Lower leg skin (tissue), 4 donors: ENCODE measurements at places on chromosomes 3 and 15.

- DNase-seq = no peak
Observed at GRCh38 chr3:132180337-132180791, 136.8 kb upstream of the ACP3 start.

- no peak for DNase-seq
Observed at GRCh38 chr3:12501360-12502020, 17.2 kb downstream of the TSEN2 start.

GRCh38 chr15:49079340-49080039, 33.2 kb upstream of the SECISBP2L start:
- no peak for DNase-seq

DNA sequence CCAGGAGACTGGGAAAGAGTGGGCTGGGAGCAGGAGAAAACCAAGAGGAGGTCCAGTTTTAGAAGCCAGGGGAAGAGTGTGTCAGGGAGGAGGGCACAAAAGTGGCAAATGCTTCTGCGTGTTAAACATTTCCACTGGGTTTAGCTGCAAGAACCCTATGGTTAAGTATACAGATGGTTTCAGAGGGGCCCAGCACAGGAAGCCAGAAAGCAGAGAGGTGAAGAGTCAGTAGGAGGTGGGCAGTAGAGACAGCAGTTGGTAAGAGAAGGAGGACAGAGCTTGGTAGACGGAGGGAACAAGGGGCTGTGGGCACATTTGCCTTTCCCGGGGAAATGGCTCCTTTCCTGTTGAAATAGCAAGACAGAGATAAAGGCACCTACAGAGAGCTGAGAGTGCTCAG, 133.8 kb downstream of the EPHB1 start:
- no peak for DNase-seq

DNA sequence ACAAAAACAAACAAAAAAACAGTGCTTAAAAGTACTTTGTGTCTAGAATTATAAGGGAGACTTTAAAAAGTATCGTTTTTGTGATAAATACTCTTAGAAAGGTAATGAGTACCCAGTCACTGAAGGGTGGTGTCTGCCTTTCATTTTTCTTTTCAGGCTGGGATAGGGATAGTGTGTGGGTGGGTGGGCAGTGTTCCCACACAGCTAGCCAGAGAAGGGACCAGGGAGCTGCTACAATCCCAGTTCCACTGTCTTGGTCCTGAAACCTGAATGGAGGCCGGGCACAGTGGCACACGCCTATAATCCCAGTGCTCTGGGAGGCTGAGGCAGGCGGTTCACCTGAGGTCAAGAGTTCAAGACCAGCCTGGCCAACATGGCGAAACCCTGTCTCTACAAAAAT, 2.1 kb downstream of the GK5 start:
- no peak for DNase-seq

DNA sequence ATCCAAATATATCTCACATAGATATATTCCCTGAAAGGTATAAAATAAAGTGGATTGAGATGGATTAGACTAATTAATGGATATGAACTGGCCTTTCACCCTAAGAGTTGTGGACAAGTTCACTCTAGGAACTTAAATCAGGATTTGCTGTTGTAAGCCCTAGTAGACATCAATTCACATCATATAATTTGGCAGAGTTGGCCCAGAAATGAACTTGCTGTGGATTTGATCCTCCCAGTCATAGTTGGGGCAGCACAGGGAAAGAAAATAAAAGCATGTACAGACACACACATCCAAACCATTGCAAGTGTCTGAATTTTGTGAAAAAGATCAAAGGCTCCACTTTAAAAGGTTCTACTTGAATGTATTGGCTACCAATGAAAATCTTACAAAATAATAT, 734.7 kb upstream of the NR2F2 start:
- no peak for DNase-seq

DNA sequence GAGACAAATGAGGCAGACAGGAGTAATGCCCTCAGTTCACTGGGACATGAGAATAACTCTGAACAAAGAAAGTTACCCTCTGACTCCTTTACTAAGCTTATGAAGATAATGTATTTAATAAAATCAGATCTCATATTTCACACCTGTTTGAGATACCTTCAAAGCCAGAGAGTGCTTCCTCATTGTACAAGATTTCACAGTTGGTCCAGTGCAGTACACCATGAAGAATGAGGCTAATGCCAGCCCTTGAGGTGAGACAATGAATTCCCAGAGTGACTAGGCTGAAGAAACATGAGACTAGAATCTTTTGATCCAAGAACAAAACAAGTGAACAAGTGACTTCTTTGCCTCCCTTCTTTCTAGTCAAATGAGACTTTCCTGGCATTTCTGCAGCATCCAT, 1133.8 kb downstream of the TUSC7 start:
- DNase-seq = no peak

DNA sequence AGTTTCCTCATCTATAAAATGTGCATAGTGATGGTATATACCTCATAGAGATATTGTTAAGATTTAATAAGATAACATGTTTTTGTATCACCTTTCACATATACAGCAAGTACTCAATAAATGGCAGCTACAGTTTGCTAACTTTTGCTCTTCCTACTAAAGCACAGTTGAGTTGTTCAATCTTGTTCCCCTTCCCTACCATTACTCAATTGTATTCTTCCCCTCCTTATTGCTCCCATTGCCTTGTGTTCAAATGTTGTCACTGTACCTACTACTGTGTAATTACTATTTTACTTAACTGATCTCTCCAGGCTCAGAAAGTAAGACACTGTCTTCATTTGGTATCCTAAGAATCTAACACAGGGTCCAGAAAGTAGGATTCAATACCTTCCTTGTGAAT, 5.5 kb downstream of the CD47 start:
- DNase-seq = no peak

DNA sequence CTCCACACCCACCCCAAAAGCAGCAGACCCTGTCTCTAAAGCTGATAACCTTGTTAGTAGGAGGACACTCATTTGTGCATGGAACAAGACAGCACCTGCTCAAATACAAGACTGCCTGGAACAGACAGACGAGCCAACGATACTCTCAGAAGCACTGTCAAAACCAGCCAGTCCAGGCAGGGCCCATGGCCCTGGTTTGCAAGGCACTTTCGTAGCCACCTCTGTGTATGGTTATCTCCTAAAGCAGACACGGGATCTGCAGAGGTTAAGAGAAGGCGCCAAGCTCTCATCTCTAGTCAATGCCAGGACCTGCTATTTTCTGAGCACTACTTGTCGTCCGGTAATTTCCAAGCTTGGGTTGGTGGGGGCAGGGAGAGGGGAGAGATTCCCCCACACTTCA, 10.5 kb downstream of the NTRK3 start:
- DNase-seq = no peak

DNA sequence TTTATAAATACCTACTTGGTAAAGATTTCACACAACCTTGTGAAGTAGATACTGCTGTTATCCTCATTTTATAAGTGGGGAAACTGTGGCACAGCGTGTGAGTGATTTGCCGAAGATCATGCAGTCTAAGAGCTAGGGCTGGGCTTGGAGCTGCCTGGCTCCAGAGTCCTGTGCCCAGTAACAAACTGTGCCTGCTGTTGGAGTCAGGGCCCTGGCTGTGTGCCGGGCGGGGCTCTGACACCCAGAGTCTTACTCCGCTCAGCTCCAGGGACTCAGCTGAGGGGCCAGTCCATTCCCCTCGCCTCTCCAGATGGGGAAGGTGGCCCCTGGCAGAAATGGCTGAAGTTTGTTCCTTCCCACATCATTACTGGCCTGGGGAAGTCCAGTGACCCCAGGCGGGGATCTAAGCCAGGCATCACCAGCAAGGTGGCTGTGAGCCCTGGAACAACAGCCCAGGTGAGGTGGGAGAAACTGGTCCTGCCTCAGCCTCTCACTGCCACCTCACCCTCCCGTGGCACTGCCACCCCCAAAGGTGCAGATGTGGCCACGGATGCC, 17.3 kb upstream of the PLXNA1 start:
- DNase-seq = peak; percentile 81

- DNase-seq = no peak
Observed at GRCh38 chr3:114848082-114848481, 299.0 kb downstream of the ZBTB20 start.

- no peak for DNase-seq
Observed at GRCh38 chr3:46677411-46677726, 16.1 kb downstream of the ALS2CL start.

DNA sequence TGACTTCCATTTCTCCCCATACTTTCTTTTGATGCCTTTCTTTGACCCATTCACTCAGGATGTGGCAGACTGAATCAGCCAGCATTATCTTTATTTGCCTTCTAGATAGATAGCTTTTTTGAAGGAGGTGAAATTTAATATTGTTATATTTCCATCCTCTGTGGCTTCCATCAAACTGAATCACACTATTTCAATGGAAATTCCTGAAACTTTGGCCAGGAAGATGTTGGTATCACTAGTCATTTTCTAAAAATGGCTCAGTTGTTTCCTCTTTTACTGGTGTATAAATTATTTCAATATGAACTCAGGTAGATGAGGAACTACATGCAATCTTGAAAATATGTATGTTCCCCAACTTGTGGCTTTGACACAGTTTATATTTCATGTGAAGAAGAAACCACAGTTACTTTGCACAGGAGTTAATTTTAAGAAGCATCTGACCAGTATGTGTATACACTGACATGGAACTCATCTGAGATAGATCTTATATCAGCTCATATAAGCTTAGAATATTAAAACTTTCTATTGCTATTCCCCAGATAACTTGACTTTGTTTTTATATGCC, 248.3 kb downstream of the CGGBP1 start:
- no peak for DNase-seq

DNA sequence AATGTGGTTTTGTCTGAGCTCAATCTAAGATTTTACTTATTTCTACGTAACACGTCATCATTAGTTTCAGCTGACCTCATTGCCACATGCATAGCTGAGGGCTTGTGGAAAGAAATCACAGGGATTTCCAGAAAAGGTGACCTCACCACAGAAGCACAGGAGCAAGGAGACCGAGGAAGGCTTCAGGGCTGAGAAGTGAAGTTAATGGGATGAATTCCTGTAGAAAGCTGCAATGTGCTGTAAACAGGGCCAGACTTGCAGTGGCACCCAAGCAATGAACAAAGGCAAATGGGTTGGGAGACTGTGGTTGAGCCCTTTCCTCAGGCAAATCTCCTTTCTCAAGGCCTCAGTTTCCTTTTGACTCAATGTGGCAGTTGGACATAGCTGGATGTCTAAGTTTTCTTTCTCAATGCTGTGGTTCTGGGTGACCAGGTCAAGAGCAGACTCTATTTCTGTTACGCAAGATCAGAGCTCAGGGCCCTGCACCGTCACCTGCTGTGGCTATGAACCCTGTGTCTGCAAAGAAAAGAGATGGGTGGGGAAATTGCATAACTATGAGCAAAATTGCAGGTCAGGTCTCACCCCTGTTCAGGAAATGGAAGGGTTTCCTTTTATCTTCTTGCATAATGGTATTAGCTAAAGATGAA, 252.2 kb upstream of the TBL1XR1 start:
- DNase-seq = no peak

- no peak for DNase-seq
Observed at GRCh38 chr3:184227481-184227935, 1.9 kb upstream of the VWA5B2 start.

- DNase-seq = no peak
Observed at GRCh38 chr3:37321863-37322262, 147.5 kb upstream of the LRRFIP2 start.

DNA sequence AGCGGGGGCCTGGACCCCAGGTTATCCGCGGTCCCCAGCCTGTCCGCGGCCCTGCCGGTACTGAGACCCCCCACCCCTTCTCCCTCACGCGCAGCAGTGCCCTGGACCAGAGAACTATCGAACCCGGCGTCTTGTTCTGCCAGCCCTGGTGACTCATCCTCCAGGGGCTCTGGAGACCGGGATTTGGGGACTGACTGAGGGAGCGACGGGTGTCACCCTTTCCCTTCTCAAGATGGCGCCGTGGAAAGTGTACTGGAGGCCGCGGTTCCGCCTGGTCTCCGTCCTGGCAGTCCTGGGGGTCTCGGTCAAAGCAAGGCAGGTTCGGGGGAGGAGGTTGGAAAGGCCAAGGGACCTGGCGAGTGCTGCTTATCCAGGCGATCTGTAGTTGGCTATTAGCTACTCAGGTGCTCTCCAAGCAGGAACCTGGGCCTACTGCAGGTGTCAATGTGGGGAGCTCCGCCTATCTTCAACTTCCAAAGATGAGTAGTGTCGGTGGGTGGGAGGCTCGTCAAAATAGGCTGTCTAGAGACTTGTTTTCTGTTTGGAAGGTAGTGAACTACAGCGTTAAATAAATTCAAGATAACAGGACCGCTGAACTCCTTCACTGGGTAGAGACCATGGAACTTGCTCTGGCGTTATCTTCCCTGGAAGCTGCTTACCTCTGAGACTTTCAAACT, 790 bp downstream of the RAB5A start:
- peak; percentile 56 for DNase-seq

DNA sequence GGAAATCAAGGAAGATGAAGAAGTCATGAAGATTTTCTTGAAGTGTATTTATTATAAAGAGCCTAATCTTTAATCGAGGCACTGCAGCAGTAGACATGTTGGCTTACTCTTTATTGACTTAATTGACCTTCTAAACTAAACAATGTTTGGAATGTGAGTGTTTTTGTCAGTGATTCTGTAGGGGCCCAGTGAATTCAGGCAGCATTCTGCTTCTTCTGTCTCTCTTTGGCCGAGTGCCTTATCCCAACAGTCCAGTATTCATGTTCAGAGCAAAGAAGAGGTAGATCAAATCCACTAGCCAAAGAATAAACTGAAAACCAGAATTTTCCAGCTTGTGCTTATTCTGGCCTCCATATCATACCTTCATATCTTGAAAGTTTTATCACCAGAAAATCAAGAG, 55.7 kb downstream of the RLBP1 start:
- no peak for DNase-seq

GRCh38 chr3:35042210-35042991, 596.9 kb upstream of the ARPP21 start:
- no peak for DNase-seq

DNA sequence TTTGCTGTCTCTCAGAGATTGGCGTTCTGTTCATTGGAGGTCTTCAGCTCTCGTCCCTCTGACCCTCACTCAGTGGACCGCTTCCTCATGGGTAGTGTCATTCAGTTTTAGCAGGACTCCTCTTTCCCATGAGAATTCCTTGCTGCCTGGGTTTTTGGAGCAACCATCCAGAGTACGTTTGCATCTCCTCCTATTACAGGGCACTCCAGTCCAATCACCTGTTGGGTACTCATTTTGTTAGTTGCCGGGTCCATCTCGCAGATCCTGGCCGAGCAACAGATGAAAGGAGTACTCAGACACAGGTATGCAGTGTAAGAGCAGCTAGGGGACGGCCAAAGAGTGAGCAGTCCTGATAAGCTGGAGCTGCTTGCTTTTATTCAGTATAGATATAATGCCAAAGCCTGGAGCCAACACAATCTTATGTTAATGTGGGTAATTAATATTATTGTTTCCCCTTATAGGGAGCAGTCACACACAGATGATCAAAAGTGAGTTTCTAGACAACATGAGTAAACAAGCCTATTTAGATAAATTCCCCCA, 49.6 kb downstream of the ISG20 start:
- no peak for DNase-seq

GRCh38 chr15:98178861-98179260, 218.4 kb downstream of the ARRDC4 start:
- no peak for DNase-seq

GRCh38 chr3:9124730-9125129, 124.7 kb downstream of the SRGAP3 start:
- DNase-seq = no peak
